ENCODE measurements at places on chromosomes 13 and 19. TPM values are rescaled to one million over a fixed set of nuclear protein-coding genes. Genes with fewer than 3 reads are reported as not detected.
A peak's percentile ranks its signal among the peaks of the same experiment; 100 is the strongest.

Gene DIRAS1
- total RNA-seq, result 2.7 TPM

Gene ZGLP1
- total RNA-seq, result 1.2 TPM

Gene RPS19
- 898 TPM for total RNA-seq

Gene FCGBP
- 17.0 TPM for total RNA-seq

Gene LAIR1
- total RNA-seq, result 8.8 TPM

Gene LGALS7
- total RNA-seq, result 10.4 TPM

Gene MYO1F
- total RNA-seq, result 7.3 TPM

- no peak for DNase-seq
Observed at GRCh38 chr13:46717856-46718255, 79.1 kb downstream of the ESD start.

GRCh38 chr19:51417810-51418157 is 342 bp upstream of the SIGLEC10 start:
- no peak for DNase-seq

DNA sequence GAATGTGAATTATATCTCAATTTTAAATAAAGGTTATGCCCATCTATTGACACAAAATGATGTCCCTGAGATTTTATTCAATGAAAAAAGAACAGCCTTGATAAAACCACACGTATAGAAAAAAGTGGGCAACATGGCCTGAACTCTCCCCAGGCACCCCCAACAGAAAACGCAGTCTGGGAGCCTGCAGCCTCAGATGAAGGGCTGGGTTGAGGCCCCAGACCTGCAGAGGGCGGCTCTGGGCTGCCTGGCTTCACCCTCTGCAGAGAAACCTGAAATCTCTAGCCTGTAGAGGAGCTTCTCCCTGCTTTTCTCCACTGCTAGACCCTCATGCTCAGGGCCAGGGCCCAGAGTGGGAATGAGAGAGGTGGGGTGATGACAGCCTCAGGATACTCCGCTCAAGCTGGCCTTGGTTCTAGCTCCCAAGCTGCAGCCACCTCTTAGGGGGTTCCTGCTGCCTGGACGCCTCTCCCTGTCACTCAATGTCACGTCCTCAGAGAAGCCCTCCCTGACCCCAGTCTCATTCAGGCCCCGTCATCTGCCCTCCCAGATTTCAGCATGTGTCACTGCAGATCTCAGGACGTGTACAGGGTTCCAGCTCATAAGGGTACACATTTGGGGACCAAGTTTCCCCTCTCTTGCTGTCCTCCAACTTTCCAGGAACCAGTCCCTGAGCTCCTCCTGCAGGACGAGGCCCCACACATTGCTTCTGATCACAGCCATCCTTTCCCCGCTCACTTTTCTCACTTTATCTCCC is 1.8 kb downstream of the MBD3 start:
- DNase-seq, result no peak

GRCh38 chr19:5052515-5052914 is 83.6 kb downstream of the KDM4B start:
- DNase-seq, result no peak

GRCh38 chr19:33302974-33303790 is 848 bp upstream of the CEBPA start:
- DNase-seq, result peak; percentile 75

- no peak for DNase-seq
Observed at GRCh38 chr19:46082728-46083050, 41.8 kb downstream of the IGFL3 start.

- DNase-seq, result peak; percentile 58
Observed at GRCh38 chr13:75481176-75482069, 546 bp downstream of the TBC1D4 start.

- DNase-seq, result peak; percentile 73
Observed at GRCh38 chr13:111216166-111216960, 101.3 kb downstream of the ARHGEF7 start.

GRCh38 chr19:19826875-19827274 is 5.3 kb upstream of the ZNF506 start:
- no peak for DNase-seq

- DNase-seq, result no peak
Observed at GRCh38 chr19:34243876-34244578, 10.3 kb upstream of the GARRE1 start.

- DNase-seq, result no peak
Observed at GRCh38 chr13:78402708-78403400, 200.5 kb downstream of the POU4F1 start.

DNA sequence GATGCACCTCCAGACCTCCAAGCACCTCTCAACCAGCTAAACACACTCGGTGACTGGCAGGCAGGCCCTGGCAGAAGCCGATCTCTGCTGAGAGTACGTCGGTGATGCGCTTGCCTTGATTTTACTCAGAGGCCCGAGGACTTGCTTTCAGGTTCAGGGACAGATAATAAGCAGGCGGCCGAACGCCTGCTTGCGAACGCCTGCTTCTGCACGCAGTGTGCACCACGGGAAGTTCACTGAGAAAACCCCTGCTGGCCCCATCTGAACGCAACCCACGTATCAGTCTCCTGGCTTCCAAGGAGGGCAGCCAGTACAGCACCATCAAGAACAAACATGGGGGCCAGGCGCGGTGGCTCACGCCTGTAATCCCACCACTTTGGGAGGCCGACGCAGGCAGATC is 108.0 kb downstream of the STK24 start:
- no peak for DNase-seq

DNA sequence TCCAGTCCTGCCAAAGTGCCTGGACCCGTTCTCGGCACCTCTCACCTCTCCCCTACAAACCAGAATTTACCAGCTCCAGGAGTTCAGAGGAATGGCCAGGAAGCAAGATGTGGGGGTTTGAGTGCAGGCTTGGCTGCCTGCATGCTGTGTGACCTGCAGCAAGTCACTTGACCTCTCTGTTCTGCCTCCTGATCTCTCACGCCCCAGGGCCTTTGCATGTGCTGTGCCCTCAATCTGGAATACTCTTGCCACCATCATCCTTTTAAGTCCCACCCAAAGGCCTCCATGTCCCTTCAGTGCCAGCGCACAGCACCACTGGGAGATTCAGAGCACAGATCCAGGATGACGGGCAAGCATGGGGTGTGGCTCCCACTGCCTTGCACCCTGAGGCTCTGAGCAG is 43.4 kb downstream of the MYO9B start:
- DNase-seq, result no peak

- DNase-seq, result no peak
Observed at GRCh38 chr13:111897178-111897845, 169.6 kb upstream of the SOX1 start.

- no peak for DNase-seq
Observed at GRCh38 chr13:81406639-81407292, 1065.8 kb upstream of the SPRY2 start.

- DNase-seq, result peak; percentile 48
Observed at GRCh38 chr13:62512194-62513141, 1096.8 kb upstream of the PCDH20 start.

GRCh38 chr13:36089130-36089647 is 42.0 kb downstream of the DCLK1 start:
- peak; percentile 13 for DNase-seq

GRCh38 chr19:35459414-35460082 is 11.5 kb downstream of the FFAR2 start:
- DNase-seq, result no peak

GRCh38 chr13:30049692-30050091 is 199.3 kb upstream of the UBL3 start:
- DNase-seq, result no peak

- peak; percentile 59 for DNase-seq
Observed at GRCh38 chr19:1105008-1105872, 1.4 kb downstream of the GPX4 start.

GRCh38 chr13:61187471-61187870 is 228.2 kb downstream of the PCDH20 start:
- no peak for DNase-seq

DNA sequence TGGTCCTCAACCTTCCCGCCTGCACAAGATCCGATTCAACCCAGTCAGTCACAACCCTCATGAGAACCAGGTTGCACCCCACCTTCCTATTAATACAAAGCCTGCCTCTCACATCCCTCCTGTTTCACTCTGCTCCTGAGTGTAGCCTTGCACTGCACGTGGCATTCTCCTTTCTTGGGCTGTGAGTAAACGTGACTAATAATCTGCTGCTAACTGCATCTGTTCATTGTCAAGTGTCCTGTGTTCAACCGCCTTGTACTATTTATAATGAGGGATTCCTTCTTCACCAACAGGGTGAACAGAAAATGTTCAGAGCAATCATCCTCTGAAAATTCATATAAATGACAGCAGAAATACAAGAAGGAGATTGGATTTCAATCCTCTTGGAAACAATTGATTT is 1608.2 kb downstream of the SLITRK5 start:
- peak; percentile 50 for DNase-seq

DNA sequence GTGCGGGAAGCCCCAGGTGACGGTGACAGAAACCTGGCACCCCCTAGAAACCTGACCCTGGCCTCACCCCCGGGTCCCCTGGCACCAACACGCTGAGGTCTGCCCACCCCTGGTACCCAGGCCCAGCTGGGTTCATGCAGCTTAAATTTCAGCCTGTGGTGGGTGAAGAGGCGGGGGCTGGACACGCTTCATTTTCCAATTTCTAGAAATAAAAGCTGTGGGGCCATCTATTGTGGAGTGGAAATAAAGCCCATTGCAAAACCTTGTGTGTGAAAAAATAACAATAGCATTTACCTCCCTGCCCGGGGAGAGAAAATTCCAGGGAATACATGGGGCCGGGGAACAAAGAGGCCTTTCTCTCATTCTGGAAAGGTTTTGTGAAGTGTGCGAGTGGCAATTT is 7.5 kb upstream of the FUT5 start:
- DNase-seq, result no peak

- DNase-seq, result no peak
Observed at GRCh38 chr19:14035706-14036105, 4.1 kb downstream of the IL27RA start.

- no peak for DNase-seq
Observed at GRCh38 chr13:36157480-36157879, 26.3 kb upstream of the DCLK1 start.

DNA sequence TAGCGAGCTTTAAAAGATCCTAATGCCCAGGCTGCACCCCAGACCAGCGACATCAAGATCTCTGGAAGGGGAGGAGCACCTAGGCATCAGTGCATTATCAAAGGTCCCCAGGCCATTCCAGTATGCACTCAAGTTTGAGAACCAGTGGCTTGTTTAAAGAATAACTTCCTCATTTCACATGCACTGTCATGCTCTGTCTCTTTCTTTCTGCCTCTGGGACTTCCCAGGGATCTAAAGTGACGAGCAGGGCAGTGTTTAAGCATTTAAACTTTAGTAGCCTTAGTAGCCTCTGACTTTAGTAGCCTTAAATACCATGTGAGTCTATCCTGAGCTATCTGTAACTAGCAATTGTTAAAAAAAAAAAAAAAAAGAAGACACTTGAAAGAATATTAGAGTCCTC is 8.9 kb upstream of the FARP1 start:
- DNase-seq, result no peak

GRCh38 chr13:30033681-30034457 is 183.5 kb upstream of the UBL3 start:
- peak; percentile 59 for DNase-seq

DNA sequence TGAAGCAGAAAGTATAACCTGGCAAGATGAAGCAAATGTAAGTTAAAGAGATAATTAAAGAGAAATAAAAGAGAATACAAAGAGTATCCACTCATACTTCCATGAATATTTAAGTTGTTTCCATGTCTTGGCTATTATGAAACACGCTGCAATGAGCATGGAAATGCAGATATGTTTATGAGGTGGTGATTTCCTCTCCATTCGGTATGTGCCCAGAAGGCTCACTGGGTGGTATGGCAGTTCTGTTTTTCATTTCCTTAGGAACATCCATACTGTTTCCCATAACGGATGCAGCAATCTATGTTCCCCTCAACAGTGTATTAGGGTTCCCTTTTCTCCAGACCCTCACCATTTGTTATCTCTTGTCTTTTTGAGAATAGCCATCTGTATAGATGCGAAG is 272.6 kb upstream of the SOX21 start:
- no peak for DNase-seq

DNA sequence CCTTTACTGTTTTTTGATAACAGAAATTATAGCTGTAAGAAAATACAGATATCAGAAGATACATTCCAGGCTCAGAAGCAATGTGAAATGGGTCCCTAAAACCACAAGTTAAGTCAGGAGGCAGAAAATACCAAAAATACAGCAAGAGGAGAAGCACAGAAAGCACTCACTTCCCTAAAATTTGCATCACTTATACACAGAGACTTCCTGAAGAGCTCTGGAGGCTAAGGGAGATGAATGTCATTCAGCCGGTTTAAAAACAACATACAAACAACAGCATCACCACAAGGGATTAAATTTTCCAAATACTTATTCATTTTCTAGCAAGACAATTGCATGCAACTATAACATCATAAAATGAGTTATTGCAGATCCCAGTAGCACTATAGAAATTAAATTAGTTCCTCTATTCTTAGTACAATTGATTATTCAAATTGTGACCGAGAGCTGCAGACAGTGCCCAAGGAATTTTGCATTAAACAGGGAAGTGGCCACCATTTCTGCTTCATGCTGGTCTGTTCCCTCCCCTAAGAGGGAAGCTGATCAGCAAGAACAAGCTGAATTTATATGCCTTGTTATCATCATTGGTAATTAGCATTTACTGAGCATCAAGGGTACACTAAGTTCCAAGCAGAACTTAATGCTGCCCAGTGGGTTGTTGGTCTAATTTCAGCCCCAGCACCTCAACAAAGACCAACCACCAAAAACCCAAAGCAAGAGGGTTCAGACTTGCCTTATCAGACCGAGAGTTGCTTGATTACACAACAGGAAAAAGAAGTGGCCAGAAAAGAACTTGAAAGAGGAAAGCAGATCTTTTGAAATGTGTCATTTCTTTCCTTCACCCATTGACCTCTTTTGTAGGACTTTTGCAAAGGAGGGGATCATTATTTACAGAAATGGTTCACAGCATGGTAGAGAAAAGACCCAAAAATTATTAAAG is 140.7 kb downstream of the KCTD12 start:
- DNase-seq, result no peak

DNA sequence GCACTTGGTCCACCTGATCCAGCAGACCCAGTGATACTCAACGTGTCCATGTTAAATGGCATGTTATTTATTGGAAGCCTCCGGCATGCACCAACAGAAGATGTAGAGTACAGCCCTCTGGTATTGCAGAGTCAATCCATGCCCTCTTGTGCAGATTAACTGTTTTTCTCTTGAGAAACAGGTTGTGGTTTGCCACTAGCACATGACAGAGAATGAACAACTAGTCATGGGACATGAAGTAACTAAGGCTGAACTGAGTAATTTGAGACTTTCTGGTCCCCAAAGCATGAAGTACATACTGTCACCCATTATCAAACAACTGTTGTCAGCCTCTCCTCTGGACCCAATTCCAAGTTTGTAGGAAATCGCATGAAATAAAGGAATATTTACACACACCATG is 3.2 kb downstream of the ZNF562 start:
- DNase-seq, result no peak
